ENCODE measurements at places on chromosomes 5 and 9.
A peak's percentile ranks its signal among the peaks of the same experiment; 100 is the strongest.

- DNase-seq, result no peak
Measured at GRCh38 chr9:35313916-35314315, 152.1 kb downstream of the UNC13B start.

DNA sequence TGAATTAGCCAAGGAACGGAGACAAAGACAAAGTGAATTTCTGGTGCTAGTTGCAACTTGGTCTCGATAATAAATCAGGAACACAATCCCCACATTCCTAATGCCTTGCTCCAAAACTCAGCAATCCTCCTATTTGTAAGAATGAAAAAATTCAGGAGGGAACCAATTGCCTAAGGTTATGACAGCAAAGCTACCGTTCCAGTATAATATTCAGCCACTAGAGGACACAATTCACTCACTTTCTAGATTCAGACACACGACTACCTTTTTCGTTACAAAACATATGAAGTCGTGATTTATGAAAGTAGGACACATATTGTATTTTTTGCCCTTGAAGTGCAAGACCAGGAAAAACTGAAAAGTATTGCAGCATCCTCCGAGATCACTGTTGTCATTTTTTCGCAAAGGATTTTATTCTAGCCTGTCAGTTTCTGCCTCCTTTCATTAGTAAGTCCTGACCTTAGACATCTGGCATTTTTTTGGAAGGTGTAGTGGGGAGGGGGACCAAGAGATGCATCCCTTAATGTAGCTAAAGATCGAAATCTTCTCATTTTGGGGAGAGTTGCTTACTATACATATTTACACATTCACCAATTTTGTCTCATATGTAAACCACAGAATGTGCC is 133.1 kb downstream of the DOCK8 start:
- DNase-seq, result peak; percentile 71

- DNase-seq, result no peak
Measured at GRCh38 chr5:134430001-134430569, 18.4 kb upstream of the CDKN2AIPNL start.

DNA sequence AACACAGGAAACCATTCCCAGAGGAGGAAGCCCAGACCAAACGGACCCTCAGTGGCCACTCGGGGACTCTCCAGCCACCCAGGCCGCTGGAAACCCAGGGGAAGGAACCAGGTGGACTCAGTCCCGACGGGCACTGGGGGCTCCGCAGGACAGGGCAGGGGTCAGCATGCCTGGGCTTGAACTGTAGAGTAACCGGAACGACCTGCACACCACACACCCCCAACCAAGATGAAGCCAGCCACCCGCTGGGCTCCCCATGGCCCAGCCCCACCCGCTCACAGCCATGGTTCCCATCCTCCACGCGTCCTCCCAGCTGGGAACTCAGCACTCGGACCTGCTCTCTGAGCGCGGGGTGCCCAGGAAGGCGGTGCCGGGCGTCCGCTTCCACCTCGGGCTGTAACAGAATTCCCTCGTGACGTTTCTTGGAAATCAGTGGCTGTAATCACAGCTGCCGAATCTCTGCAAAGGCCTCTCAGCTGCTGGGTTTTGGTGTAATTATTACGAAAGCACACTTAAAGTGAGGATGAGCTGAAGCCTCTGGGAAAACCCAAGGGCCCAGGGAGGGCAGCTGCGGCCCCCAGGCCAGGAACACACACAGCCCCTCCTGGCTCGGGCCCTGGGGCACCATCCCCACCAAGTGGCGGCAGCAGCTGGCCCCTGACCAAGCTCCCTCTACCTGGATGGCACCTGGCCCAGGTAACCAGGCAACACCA is 13.8 kb downstream of the NACC2 start:
- no peak for DNase-seq
